Suppressor macrophage treated with lipopolysaccharide for 4 hours (primary cell): ENCODE measurements at places on chromosomes 7 and 10.

DNA sequence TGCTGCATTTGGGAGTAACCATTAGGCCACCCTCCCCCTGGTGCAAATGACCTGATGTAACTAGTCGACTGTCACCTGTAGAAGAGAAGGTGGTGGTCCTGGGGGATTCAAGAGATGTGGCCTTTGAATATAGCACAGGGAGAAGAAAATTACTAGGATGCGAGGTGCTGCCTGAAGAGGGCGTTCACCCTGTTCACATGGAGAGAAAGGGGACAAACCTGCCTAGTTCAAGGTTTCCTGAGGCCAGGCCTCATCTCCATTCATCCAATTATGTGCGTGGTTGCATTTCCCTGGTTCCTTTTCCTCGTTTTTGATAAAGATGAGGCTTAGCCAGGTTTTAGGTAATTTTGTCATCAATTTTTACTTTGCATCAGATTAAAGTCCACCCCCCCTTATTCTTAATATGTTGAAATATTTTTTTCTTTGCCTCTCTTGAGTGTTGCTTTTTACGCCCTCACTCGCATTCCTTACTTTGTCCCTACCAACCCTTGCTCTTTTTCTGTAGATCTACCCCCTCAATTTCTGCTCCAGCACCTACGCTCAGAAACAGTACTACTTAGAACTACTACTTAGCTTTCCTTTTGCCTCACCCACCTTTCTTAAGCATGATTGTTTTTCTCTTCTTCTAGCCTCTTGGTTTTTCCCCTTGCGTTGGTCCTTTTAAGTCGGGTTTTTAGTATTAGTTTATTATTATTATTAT lies 13.7 kb downstream of the CLCN1 start:
- no peak for DNase-seq

GRCh38 chr10:132326344-132326889 lies 5.6 kb upstream of the LRRC27 start:
- no peak for DNase-seq

- DNase-seq, result no peak
Measured at GRCh38 chr7:82036146-82036886, 266.5 kb upstream of the HGF start.

DNA sequence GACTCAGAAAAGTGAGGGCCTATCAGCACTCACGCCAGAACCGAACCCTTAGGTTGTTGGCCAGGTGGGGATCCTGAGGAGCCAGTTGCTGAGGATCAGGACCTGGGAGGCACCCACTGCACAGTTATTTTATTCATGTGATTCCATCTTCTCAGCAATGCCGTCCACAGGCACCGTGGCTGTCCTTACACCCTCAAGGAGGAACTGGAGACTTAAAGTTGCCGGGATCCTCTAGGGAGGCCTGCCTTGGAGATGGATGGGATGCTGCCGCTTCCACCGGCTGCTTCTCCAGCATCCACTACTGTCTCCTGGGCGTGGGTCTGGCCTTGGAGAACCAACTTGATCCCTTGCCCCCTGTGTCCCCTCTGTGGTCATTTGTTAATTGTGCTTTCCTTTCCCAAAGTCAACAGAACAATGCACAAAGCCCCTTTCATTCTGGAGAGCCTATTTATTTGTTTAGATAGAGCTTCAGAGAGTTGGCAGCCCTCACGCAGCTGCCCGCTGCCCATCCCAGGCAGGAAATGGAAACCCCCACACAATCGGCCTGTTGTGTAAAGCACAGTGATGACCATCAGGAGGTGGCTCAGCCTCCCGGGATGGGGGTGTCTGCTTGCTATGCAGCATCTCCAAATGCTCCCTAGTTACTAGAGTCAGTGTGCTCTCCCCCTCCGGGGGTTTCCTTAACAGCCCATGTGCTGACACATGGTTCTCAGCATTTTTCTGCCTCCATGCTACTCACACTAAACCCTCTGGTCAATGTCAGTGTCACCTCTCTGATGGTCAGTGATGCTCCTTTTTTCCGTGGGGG lies 52.9 kb upstream of the IGFBP3 start:
- no peak for DNase-seq

- DNase-seq, result no peak
Measured at GRCh38 chr7:72785166-72785955, 42.6 kb downstream of the TYW1B start.
